ENCODE measurements at places on chromosomes 12 and 14.

DNA sequence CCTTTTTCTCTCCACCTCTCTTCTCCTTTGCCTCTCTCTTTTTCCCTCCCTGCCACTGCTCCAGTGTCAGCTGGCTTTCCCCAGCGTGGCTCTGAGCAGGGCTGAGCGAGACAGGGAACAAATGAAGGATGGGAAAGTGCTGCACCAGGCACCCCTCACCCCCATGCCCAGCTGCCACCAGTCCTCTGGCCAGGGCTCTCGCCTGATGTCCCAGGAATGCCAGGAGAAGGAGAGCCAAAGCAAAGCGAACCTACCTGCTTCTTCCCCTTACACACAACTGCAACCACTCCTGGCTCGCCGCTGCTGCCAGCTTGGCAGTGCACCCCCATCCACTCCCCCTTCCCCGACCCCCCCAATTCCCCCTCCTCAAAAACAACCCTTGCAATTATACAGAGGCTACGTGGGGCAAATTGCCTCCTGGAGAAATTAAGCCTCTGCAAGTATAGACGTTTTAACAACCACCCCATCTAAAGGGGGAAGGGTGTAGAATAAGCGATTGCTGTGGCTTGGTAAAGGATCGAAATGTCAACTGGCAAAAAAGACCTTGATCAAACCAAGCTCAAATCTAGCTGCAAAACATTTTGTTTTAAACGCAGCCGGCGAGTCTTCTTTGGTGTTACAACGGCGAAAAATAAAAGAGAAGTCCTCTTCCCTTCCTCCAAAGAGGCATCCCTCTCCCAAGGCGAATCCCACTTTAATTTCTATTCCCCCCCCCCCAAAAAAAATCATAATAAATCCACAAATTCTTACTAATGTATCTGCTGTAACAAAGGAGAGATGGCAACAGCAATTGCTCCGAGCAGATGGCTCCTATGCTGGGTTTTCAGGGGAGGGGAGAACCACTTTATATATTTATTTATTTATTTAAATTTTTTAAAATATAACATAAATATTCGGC is 2.9 kb downstream of the BCL11B start:
- no peak for DNase-seq

GRCh38 chr12:92362126-92362525 is 216.5 kb upstream of the BTG1 start:
- DNase-seq: no peak

- DNase-seq: no peak
Observed at GRCh38 chr12:60844101-60844500, 1248.3 kb downstream of the SLC16A7 start.

- no peak for DNase-seq
Observed at GRCh38 chr14:100741966-100742365, 15.3 kb downstream of the DLK1 start.

- DNase-seq: no peak
Observed at GRCh38 chr14:101556566-101557320, 4.6 kb upstream of the DIO3 start.

GRCh38 chr12:50734409-50735263 is 29.3 kb upstream of the ATF1 start:
- peak; percentile 47 for DNase-seq
